ENCODE measurements at places on chromosomes 12 and 14.

DNA sequence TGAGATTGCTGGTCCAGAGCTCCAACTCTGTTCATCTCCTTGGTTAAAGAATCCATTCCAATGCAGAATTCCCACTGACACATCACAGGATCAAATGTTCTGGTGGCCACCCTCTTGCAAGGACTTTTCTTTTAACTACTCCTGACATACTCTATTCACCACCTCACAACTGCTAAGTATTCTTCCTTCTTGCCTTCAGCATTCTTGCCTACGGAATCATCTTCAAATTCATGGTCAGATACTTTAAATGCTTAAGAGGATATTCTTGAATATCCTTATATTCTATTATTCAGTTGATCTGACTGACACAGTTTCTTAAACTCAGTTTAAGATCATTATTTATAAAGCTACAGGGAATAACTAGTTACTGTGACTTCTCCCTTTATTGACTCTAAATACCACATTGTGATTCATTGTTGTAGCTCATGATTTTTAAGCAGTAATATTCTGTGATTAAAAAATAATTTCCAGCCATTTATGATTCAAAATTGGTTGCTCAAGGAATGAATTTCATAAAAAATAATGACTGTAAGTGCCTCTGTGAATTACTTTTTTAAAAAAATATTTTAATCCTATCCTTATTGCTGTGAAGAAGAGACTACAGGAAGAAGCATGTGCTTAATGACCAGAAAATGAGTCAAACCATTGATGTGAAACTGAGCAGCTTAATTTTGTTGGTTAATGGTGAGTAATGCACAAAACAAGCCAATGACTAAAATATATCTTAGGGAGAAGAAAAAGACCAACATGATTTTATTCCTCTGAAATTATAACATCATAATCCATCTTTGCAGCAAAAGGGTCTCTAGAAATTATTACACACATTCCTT, 207.1 kb downstream of the PIK3C2G start:
- DNase-seq, result no peak

- no peak for DNase-seq
Observed at GRCh38 chr12:30980955-30981662, 54.6 kb downstream of the TSPAN11 start.

- no peak for DNase-seq
Observed at GRCh38 chr14:94768521-94769390, 1.2 kb downstream of the GSC start.

DNA sequence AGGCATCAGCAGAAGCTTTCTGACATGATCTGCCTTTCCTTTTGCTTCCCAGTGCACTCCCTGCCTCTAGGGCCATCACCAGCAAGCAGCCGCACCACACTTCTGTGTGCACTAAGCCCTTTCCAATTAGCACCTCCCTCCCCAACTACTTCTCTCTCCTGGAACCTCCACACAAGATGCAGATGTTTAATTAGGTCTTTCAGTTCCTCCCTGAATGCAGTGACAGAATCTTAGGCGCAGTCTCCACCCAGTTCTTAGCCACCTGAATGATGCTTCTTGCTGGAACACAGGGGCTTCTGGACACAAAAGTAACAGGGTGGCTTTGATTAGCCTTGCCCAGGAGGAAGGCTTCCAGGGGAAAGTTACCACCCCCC, 32.9 kb downstream of the NIN start:
- DNase-seq, result no peak

DNA sequence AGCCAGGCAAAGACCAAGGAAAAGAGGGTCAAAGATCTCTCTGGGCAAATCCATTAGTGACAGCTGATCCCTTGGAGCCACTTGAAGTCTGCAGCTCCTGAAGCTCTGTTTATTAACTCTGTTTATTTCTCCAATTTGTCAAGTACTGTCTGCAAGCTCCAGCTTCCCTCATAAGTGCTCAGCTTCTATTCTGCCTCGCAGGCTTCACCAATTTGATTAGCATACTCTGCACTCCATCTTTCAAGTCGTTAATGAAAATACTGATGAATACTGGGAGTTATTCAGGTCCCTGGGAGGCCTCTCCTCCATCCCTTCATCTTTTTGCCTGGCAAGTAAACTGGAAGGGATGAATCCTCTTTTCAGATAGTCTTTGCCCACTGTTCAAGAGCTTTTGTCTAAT, 54.3 kb downstream of the TTC9 start:
- DNase-seq, result no peak

DNA sequence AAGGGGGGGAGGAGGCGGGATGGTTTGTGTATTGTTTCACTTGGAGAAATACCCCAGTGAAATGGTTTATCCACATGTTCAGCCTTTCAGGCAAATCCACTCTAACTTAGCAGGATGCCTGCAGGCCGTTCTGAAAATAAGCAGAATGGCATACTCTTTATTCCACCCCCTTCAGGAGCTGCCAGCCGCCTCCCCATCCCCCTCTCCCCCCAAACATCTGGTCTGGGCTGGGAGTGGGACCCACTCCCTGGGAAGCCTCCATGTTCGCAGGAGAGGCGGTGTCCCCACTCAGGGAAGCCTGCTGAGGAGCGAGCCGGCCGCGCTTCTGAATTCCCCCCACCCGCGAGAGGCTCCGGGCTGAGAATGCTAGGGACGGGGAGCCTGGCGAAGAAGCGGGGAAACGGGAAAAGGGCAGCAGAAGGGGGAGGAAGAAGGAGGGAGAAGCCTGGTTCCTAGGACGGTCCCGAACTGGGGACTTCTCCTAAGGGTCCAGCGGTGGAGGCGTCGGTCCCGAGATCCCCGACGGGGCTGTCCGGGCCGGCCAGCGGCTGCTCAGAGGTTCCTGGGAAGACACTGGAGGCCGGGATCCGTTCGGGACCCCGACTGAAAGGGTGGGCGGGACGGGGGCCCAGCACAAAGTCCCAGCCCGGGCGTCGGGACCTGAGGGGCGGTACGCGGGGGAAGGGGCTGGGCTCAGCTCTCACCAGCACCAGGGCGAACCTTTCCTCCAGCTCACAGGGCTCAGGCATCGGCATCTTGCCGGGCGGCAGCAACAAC, 666 bp downstream of the FMNL3 start:
- DNase-seq, result no peak

DNA sequence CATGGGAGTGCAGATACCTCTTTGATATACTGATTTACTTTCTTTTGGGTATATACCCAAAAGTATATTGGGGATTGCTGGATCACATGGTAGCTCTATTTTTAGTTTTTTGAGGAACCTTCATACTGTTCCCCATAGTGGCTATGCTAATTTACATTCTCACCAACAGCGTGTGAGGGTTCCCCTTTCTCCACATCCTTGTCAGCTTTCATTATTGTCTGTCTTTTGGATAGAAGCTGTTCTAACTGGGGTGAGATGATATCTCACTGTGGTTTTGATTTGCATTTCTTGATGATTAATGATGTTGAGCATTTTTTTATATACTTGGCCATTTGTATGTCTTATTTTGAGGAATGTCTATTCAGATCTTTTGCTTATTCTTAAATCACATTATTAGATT, 44.1 kb upstream of the JDP2 start:
- DNase-seq, result no peak

GRCh38 chr14:68822926-68823325, 30.1 kb upstream of the ZFP36L1 start:
- no peak for DNase-seq

GRCh38 chr14:45068396-45068795, 15.5 kb upstream of the PRPF39 start:
- no peak for DNase-seq

GRCh38 chr12:2299206-2299605, 246.4 kb downstream of the CACNA1C start:
- DNase-seq, result no peak

- no peak for DNase-seq
Observed at GRCh38 chr12:64178122-64178521, 44.0 kb downstream of the KICS2 start.

DNA sequence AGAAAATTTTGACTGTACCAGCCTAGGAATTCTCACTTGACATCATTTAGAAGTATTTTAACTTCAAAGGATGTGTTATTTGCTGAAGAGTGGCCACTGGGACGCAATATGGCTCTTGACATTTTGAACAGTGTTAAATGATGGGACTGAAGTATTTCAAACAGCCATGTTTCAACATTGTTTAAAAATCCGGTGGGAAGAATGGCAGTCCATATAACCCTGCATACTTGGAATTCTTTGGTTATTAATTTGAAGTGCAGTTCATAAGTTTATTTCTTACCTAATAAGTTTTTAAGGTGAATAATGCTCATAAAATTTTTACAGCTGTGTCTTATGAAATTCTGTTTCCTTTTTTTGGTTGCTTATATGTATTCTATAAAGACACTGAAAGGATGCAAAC, 8.3 kb downstream of the TMTC2 start:
- DNase-seq, result no peak

DNA sequence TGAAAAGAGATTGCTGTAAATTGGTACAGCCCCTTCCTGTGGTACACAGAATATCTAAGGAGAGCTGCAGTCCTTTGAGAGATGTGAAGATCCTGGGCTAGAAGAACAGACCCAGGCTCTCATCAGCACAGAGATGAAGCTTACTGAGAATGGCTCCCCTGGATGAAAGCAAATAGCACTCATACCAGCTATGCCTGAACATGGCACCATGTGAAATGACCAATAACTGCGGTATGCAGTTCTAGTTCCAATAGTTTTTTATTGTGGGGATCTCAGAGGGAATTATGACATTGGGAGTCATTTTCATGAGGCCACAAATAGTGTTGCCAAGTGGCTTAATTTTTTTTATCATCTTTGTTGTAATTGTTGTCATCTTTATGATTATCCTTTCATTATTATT, 15.4 kb upstream of the TRHDE start:
- no peak for DNase-seq

GRCh38 chr14:82047777-82048470, 514.3 kb upstream of the SEL1L start:
- DNase-seq, result no peak

- no peak for DNase-seq
Observed at GRCh38 chr12:68508576-68508975, 102.1 kb upstream of the RAP1B start.

DNA sequence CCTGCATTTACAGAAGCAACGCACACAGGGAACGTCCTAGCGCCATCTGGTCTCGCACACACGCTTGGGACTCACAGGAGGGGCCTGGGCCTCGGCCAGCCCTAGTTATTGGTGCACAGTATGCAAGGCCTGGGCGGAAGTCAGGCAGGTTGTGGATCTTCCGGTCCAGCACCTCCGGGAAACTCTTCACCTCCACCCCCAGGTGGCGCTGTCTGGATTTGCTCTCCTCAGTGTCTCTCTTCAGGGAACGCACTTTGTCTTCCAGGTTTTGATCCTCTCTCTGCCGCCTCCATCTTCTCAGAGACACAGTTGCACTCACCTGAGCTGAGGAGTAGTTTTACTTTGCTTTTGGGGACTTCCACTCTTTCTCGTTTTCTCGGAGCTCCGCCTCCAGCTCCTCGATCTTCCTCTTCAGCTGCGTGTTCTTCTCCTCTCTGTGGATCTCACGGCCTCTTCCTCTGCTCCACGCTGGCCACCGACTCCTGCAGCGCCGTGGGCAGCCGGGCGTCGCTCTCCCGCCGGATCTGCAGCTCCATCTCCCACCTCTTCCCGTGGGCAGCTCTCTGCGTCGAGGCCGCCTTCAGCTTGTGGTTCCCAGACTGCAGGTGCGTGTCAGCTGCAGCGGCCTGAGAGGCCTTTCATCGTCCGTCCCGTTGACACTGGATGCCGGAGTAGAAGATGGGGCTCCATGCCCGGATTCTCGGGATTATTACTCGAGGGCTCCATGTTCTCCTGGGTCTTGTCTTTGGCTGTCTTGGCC, 933.8 kb downstream of the TMEM121 start:
- peak; percentile 41 for DNase-seq

- DNase-seq, result no peak
Observed at GRCh38 chr12:109716092-109716479, 2.5 kb downstream of the FAM222A start.

GRCh38 chr12:13562915-13563742, 366.6 kb downstream of the EMP1 start:
- DNase-seq, result no peak

Measured in stimulated activated CD4-positive, alpha-beta T cell treated with anti-CD3 and anti-CD28 coated beads, TNF-alpha, amount 100 ng/mL, for 48 hours (primary cell).